ENCODE measurements at places on chromosomes 16 and 17.
A peak's percentile ranks its signal among the peaks of the same experiment; 100 is the strongest.

- DNase-seq: no peak
Observed at GRCh38 chr16:3321816-3322215, 16.5 kb downstream of the ZNF75A start.

DNA sequence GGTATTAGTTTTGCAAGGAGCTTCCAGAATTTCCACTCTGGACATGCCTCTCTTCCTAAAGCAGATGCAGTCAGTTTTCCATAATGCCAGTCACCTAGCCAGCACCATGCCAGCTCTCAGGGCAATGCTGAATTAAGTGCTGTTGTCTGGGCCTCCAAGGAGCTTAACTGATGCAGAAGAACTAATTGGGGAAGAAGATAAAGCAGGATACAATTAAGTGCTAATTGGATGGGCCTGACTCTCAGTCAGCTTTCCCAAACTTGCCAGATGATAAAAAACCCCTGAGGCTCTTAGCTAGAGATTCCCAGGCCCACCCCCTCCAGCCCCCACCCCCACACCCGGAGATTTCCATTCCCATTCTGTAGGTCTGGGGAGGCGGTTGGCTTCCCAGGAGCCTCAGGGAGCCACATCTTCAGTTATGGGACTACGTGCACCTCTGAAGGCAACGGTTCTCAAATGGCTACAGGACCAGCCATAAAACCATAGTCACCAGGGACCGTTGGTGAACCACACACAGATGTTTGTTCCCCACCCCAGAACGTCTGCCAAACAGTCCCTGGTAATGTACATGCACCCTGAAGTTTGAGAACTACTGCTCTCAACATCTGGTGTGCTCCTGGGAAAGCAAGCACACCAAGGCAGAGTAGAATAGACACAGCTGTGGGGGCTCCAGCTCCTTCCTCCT lies 499.1 kb upstream of the CDH5 start:
- no peak for DNase-seq

GRCh38 chr17:58184986-58185761 lies 7.4 kb upstream of the EPX start:
- DNase-seq: no peak

DNA sequence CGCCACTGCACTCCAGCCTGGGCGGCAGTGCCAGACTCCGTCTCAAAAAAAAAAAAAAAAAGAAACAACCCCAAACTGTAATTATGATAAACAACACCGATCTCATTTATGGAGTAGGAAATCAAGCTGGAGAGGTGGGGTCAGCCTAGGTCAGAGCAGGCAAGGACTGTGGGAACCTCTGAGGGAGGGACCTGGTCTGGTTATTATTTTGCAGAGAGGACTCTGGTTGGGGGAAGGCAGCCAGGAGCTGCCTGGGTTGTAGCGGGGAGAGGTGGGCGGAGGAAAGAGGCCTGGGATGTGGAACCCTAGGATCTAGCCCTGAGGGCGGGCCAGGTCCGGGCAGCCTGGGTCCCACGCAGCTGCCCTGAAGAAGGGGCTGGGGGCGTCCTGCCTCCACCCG lies 10.9 kb upstream of the HS3ST6 start:
- peak; percentile 27 for DNase-seq

GRCh38 chr16:27334192-27334764 lies 20.5 kb downstream of the IL4R start:
- DNase-seq: no peak

- no peak for DNase-seq
Observed at GRCh38 chr16:1211451-1212268, 13.4 kb downstream of the TPSG1 start.
